Right forelimb (tissue), 1 donor: ENCODE measurements at places on chromosomes 1 and 21.

GRCh38 chr1:200379940-200380588 lies 29.8 kb downstream of the ZNF281 start:
- DNase-seq: no peak

DNA sequence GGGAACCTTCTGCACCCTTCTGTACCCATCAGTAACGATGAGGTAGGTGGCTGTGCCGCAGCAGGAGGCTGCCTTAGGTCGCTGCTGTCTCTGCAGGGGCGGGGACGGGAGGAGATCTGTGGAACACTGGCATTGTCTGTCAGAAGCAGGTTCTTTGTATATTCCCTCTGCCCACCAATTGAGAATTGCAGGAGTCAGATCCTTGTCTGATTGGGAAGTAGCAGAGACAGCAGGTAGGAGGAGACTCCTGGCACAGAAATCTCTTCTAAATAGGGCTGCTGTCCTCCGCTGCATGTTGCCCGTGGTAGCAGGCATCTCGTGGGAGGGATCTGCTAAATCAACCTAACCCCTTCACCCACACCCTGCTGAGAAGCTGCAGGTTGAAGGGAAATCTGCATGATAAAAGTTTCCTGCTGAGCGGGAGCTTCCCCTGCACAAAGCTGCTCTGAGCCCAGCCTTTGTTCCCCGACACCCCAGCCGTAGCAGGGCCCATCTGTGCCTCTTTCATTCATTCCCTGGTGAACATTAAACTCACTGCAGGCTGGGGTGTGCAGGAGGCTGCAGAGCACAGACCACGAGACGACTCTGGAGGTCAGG lies 15.9 kb downstream of the SARS1 start:
- no peak for DNase-seq

GRCh38 chr21:33975548-33976081 lies 60.0 kb upstream of the ATP5PO start:
- DNase-seq: no peak

- DNase-seq: no peak
Observed at GRCh38 chr1:198662821-198663220, 24.0 kb downstream of the PTPRC start.

GRCh38 chr1:60949826-60950197 lies 132.5 kb upstream of the NFIA start:
- DNase-seq: no peak

GRCh38 chr1:171716616-171717015 lies 25.2 kb downstream of the VAMP4 start:
- no peak for DNase-seq

GRCh38 chr1:44380666-44381177 lies 24.3 kb upstream of the RNF220 start:
- DNase-seq: no peak

- DNase-seq: no peak
Observed at GRCh38 chr1:51210055-51210454, 26.0 kb upstream of the RNF11 start.

DNA sequence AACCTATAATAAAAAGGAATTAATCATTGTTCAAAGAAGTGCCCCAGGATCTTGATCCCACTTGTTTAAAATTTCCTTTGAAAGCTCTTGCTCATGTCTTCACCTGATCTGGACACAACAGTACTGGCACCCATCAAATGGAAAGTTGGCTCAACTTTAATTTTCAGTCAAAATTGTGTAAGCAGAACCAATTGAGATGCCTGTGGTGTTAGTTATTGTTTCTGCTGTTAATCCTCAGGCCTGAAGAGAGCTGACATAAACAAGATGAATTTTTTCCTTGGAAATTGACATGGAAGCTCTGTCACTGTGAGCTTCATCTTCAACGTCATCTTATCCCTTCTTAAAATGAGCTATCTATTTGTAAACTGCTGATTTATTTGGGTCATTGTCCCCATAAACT lies 88.3 kb upstream of the TNFSF4 start:
- no peak for DNase-seq

- DNase-seq: no peak
Observed at GRCh38 chr1:17597651-17598050, 58.2 kb downstream of the ARHGEF10L start.

DNA sequence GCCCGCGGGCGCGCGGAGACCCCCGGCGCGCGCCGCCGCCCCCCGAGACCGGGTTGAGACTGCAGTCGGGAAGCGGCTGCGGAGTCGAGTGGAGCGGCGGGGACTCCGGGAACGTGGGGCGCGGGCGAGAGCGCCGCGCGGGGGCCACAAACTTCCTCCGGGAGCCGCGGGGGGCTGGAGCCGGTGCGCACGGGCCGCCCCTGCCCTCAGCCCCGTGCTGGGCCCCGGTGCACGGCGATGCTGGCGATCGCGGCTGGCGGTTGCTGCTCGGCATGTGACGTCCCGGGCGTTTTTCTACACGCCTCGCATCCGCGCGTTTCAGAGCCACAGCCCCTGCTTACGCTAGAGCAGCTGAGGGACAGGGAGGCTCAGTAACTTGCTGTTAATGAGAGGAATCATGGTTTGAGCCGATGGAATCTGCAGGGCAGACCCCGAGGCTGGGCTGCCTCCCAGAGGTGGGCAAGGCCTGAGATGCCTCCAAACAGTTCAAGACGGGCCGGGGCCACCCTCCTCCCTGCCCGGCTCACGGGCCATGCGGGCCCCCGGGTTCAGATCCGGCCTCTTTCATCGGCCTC lies 520 bp downstream of the TMEM201 start:
- no peak for DNase-seq

- no peak for DNase-seq
Observed at GRCh38 chr1:223774134-223774814, 61.9 kb downstream of the CAPN2 start.

GRCh38 chr1:201391651-201392511 lies 7.2 kb downstream of the LAD1 start:
- no peak for DNase-seq

GRCh38 chr1:56644064-56644918 lies 823 bp upstream of the PRKAA2 start:
- DNase-seq: no peak

DNA sequence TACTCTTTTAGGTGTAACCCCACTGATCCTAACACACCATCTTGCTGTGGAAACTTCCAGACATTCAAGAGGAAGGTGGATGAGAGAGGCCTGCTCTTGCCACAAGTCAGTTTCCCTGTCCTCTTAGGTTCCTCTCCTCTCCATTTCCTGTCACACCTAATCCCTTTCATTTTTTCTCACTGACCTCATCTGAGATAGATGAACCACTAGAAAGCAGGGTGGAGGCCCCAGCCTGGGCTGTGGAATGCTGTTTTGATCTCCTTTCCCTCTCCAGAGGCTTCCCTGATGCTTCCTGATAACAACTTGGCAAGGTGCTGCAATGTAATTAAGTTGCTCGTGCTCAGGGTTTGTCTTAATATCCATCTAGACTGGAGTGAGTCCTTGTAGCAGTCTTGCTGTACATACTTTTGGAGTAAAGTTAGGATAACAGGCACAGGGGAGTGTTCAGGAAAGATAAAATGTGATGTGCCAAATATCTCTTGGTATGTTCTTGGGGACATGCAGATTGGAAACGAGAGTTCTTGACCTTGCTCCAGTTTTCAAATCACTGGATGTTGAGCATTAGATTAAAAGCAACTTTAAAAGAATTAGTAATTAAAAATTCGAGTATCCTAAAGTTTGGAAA lies 11.2 kb downstream of the LRRC42 start:
- no peak for DNase-seq

GRCh38 chr1:156114919-156115513 lies 505 bp downstream of the LMNA start:
- peak; percentile 74 for DNase-seq

GRCh38 chr21:20527731-20528460 lies 470.3 kb upstream of the NCAM2 start:
- no peak for DNase-seq

GRCh38 chr1:38923607-38924006 lies 18.0 kb downstream of the RHBDL2 start:
- no peak for DNase-seq

- no peak for DNase-seq
Observed at GRCh38 chr1:170800812-170801211, 134.5 kb upstream of the MROH9 start.

DNA sequence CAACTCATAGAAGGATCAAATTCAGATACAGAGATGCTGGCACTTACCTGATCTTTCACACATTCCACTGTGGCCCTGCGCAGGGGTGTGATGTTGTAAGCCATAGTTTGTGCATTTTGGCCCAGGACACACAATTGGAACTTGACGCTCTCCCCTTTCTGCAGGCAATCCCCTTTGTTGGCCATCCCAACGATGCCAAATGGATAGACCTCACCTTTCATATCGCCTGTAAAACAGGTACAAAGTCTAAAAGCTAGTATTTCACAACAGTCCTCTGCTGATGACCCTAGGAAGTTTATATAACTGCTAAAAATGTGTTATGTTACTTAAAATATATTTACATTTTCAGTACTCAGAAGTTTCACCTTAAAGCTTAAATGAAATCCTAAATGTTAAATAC lies 3.9 kb upstream of the NRAS start:
- DNase-seq: no peak

GRCh38 chr1:223683586-223684487 lies 18.3 kb upstream of the CAPN8 start:
- peak; percentile 83 for DNase-seq

DNA sequence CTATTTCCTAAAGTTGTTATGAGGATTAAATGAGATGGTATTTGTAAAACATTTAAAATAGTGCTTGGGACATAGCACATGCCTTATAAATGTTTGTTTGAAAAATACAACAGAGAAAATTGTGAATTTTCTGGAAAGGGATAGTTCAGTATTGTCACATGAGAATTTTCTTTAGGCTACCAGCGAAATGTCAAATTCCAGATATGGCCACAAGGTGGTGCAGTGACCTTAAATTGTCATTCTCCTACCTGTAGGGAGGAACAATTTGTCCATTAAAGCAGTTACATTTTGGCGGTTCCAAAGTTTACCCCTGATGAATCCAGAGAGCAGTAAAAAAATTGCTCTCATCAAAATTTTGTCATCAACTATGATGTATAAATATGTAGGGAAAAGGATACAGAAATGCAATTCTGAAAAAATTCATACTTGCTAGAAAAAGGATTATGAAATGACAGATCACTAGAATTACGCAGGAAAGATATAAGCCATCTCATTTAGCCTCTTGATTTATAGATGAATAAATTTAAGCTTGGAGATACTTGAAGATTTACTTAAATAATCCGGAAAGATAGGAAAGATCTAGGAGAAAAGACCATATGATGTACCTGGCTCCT lies 50.2 kb upstream of the TSHB start:
- peak; percentile 64 for DNase-seq

DNA sequence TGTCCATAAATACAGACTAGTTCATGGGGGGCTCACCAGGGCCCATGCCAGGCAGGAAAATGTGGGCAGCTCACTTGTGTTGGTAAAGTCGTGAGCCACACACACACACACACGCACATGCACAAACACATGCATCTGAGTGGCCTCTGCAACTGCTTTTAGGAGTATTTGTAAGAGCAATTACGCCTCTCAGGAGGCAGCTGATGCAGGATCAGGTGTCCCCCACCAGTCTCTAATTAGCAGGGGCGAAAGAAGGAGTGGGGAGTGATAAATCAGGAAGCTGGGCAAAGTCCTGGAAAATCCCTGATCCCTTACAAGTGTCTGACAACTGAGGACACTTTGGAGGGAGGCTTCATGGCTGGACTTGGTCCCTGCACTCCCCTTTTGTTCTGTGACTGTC lies 5.7 kb upstream of the IVL start:
- no peak for DNase-seq

GRCh38 chr1:95073446-95073845 lies 695 bp upstream of the ALG14 start:
- no peak for DNase-seq

GRCh38 chr1:228471762-228472398 lies 15.3 kb upstream of the RNF187 start:
- DNase-seq: no peak

DNA sequence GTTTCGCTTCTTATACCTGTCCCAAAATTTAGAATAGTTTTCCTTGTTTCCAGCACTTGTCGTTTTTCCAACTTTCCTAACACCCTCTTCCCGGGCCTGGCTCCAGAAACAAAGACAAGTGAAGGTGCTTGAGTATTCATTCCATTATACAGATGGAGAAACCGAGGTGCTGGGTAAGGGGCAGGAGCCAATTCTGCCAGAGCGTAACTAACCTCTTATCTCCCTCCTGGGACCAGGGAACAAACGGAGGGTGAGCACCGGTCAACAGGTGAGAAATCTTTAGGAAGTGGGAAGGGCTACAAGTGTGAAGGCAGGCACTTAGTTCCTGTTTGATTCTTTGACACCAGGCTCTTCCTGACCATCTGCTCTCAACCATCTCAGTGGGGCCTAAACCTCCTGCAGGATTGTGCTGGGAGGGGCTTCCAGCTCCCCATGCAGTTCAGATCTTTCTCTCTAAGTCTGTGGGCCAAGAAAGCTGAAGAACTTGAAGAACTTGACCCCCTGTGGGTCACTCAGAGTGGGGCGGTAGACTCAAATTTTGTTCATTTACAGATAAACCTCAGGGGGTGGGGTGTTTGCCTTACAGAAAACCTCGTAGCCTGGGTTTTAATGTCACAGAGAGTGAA lies 8.7 kb downstream of the PLXNA2 start:
- DNase-seq: no peak

DNA sequence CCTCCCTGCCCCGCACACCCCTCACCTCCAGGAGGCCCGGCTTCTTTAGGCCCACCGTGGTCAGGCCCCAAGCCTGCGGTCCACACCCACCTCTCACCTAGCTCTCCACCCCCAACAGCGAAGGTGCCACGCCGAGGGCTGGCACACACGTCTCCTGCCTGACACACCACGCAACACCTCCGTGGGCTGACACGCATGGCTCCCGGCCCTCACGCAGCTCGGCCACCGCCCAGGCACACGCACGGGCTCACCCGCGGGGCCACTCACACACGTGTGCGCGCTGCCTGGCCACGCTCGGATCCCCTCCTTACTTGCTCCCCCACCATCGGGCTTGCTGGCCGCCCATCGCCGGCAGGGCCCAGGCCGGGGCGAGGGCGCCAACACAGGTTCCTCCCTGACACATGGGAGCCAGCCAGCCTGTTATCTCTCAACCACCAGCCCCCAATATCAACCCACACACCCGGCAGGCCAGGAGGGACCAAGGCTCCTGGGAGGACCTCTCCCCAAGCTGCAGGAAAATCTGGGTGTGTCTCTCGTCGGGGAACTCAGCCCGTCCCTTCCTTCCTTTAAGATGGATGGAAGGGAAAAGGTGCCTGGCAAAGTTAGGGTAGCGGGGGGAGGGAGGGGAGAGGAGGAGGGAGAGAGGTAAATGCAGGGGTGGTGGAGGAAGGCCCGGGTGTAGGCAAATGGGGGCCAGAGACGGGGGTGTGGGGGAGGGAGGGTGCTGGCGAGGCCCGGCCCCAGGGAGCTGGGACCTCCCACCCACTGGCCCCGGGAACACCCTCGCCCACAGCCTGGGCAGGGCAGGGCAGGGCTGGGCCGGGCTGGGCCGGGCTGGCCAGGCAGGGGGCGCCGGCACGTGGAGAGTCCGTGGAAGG lies 546 bp downstream of the ELOVL1 start:
- no peak for DNase-seq

DNA sequence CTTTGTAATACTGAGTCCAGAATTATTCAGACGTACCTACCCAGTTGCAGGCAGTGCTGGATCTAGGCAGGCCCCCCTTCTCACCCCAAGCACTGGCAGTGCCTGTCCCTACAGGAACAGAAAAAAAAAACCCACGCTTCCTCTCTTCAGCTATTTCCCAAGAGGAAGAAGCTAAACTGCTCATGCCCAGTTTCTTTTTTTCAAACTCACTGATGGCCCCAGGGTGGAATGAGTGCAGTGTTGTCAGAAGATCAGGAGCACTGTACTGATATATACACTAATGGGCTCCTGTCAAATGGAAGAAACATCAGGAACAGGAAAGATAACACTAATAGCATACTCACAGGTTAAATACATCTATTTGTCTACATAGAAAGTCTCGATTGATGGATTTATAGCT lies 28.2 kb upstream of the DOCK7 start:
- DNase-seq: no peak
